Stimulated activated CD8-positive, alpha-beta memory T cell treated with anti-CD3 and anti-CD28 coated beads, Interleukin-2, amount 100 ng/mL, for 1 hour (primary cell): ENCODE measurements at places on chromosomes 6 and 20.

DNA sequence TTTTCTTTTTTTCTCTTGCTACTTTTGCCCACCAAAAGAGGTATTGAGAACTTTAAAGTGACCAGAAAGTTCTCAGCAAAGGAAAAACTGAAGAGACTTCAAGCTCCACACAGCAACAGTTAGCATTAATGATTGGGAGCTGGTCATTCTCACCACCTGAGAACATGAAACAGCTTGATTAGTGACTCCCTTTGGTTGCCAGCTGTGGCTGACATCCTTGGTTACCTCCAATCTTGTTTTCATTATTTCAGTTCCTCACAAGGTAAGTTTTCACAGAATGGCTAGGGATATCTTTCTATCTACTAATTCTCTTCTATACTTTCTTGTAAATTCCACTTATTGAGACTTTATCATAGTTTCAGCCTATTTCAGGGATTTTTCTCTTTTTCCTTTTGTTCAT lies 427.9 kb downstream of the QKI start:
- DNase-seq: no peak

DNA sequence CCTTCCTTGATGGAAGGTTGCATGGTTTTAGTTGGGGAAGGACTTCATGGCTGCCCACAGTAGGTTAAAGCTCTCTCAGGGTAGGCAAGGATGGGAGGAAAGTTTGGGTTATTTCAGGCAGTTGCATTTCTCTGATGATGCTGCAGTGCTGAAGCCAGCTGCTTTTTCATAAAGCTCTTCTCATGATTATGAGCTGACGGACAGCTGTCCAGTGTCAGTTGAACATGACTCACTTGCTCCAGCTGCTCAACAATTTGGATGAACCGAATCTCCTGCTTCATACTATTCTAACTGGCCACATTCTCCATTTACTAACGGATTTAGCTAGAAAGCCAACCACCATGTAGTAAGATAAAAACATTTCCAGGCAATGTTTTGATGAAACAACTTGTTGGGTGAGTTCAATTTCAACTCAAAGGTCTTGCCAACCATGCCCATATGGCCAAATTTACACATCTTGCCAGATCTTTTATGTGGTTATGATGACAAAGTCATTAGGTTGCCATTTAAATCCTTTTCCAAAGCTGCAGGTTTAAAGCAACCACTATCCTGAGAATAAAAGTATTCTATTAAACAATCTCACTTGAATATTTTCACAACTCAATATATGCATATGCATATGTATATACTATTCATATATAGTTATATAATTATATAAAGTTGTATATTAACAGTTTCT lies 125.9 kb downstream of the HS3ST5 start:
- DNase-seq: no peak

- DNase-seq: no peak
Observed at GRCh38 chr20:63309261-63310071, 16.5 kb downstream of the COL20A1 start.

DNA sequence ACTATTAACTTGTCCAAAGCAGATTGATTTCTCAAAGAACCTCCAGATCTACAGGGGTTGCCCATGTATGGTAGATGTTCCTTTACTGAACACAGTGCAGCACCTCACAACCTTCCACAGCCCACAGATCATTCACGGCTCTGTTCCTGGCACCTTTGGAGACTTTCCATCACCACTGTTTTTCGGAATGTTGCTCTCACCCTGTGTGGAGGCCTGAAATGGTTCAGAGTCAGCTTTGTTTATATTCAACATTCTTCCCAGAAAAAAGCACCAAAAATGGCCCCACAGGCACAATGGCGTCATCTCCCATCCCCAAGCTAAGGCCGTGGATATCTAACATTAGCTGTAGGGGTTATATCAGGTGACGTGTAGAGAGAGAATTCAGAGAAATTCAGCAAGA lies 74.7 kb downstream of the DHX35 start:
- DNase-seq: no peak

DNA sequence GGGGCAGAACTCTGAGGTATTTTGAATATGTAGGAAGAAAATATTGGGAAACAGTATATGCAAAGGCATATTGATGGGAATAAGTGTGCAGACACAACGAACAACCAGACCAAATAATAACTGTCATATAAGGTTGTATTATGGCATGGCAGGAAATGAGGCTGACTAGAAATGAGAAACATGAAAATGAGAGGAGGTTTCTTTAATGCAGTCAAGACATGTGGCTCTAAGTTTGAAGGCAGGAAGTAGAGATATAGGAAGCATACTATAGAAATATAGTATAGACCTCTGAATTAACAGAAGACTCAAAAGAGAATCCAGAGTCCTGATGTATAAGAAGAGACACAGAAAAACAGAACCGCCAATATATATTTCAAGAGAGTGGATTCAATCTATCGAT lies 459.7 kb upstream of the PTCHD4 start:
- DNase-seq: no peak

GRCh38 chr6:155274106-155274505 lies 10.3 kb downstream of the CLDN20 start:
- DNase-seq: no peak

DNA sequence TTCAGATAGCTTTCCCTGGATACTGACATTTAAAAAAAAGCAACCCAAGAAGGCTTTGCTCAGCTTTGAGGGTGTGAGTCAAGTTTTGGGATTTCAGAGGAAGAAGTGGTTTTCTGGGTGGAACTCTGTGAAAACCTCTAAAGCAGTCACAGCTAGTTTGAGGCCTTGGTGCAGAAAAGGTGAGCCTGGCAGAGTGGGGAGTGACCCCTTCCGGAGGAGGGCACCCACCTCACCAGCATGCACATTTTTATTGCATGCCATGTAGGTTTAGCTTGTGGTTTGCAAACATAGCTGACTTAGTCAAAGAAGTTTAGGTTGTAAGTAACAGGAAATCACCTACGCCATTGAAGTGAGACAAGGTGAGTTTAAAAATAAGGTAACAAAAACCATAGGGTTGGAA lies 146.8 kb upstream of the PMEPA1 start:
- no peak for DNase-seq

- no peak for DNase-seq
Observed at GRCh38 chr6:79246891-79247290, 12.4 kb upstream of the HMGN3 start.

GRCh38 chr20:15742087-15742486 lies 831.2 kb downstream of the KIF16B start:
- DNase-seq: no peak

GRCh38 chr6:43311666-43312065 lies 3.0 kb upstream of the CRIP3 start:
- DNase-seq: no peak

DNA sequence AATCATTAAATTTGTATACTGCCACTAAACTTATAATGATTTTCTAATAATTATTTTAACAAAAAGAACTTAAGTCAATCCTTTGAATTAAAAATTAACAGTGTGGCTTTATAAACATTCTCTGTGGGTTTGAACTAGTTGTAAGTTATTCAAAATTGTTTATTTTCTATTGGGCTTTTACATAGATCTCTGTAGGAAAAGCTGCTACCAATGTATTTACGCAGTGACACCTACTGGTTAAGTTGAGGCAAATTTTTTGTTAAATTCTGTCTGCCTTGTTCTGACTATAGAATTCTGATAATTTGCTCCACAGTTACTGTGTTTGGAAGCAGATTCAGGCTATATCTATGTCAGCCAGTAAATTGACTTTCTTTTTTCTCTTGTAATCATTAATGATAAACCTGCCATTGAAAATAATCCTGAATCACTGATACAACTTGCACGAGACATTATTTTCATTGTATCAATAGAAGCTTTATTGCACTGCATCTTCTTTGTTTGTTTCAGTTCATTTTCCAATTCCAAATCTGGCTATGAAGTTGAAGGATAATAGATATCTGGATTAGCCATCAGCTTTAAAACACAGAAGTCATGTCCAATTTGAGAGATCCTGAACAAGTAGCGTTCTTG lies 66.0 kb upstream of the UTRN start:
- no peak for DNase-seq

GRCh38 chr6:91895599-91896285 lies 1308.9 kb upstream of the MAP3K7 start:
- DNase-seq: no peak

- no peak for DNase-seq
Observed at GRCh38 chr6:83853178-83854000, at the start of gene RIPPLY2. Gene RIPPLY2 (plus strand): TSS chr6:83853360. CDS start chr6:83853417, 57 bp downstream.

DNA sequence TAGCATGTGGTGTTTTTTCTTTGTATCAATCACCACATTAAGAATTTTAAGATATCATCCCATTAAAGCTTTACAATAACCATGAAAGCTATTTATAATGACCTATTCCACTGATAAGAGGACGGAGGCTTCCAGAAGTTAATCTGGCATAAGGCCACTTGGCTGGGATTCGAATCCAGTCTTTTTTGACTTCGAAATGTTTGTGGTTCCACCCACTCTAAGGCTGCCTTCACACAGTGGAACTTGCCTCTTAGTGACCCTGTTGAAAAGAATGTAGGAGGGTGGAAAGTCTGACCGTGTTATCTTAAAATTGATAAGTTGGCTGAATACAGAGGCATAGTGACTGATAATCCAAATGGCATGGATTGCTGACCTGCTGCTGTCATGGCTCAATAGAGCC lies 959.7 kb downstream of the KIF16B start:
- no peak for DNase-seq

DNA sequence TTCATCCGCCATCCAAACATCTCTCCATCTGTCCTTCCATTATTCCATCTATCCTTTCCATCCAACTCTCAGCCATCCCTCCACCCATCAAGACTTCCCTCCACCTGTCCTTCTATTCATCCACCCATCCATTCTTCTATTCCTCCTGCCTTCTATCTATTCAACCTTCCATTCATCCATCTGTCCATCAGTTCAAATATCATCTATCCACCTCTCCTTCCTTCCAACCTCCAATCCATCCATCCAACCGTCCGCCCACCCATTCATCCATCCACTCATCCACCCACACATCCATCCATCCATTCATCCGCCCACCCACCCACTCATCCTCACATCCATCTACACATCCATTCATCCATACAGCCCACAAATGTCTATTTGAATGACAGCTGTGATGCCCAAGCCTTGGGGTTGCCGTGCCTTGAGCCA lies 132.1 kb downstream of the CEBPB start:
- no peak for DNase-seq

DNA sequence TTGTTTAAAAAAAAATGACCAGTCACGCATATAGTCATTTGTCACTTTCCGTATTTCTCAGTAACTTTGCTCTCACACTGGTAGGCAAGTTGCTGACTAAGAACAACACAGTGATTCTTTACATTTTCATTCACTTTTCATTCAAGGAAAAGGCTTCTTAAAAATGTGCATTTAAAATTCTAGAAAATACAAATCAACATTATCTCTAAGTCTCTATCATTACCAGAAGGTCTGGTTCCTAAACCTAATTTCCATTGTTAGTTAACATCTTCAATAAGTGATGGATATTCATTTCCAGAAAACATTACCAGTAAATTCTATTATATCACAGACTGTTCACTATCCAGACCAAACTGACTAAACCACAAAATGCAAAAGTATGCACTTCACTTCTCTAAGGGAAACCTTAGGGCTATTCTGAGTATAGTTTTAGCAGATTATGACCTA lies 115.3 kb downstream of the AHI1 start:
- DNase-seq: no peak

DNA sequence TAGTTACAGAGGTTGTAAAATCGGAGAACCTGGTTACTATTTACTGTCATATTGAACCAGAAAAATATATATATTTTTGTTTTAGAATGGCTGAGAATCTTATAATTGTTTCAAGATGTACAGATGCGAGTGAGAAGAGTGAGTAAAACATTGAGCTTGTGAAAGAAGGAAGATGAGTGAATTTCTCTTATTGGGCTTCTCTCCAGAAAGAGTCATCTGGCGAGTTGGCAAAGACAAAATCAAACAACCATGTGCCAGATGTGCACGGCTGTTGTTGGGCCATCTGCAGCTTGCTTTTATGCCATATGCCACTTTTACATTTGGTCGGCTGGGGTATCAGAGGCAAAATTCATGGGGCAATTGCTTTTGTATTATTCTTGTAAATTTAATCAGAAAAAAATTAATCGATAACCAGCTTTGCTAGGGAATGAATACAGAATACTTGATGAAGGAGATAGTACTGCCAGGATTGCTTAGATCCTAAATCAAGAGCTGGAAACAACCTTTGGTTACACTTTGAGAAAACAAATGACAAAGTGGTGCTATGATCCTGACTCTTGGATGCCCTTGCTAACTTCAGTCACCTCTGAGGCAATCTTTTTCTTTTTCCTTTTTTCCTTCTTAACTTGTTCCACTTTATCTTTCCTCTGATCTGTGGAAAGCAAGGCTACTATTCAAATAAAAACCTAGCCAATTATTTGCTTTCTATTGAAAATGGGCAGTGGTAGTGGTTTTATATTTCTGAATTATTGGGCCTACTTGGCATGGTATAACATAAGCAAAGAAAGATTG lies 97.1 kb upstream of the GRIK2 start:
- DNase-seq: no peak

GRCh38 chr6:160221918-160222317 lies 36.7 kb downstream of the SLC22A2 start:
- no peak for DNase-seq

GRCh38 chr6:40950986-40951698 lies 87.9 kb downstream of the UNC5CL start:
- no peak for DNase-seq

DNA sequence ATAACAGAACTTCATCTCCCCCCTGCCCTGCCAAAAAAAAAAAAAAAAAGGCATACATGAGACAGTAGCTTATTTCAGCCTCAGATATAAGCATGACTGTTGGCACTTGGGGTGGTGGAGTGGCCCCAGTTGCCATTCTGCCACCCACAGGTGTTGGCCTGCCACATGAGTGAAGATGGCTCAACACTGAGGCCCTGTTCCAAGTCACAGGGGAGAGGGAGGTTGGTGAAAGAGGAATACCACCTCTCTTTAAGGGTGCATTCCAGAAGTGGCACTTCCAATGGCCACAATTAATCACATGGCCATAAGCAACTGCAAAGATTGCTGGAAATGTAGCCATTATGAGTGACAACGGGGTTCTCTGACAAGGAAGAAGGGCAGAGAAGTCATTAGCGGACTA lies 61.9 kb upstream of the JARID2 start:
- no peak for DNase-seq

- no peak for DNase-seq
Observed at GRCh38 chr6:50449128-50449527, 264.2 kb upstream of the TFAP2D start.

DNA sequence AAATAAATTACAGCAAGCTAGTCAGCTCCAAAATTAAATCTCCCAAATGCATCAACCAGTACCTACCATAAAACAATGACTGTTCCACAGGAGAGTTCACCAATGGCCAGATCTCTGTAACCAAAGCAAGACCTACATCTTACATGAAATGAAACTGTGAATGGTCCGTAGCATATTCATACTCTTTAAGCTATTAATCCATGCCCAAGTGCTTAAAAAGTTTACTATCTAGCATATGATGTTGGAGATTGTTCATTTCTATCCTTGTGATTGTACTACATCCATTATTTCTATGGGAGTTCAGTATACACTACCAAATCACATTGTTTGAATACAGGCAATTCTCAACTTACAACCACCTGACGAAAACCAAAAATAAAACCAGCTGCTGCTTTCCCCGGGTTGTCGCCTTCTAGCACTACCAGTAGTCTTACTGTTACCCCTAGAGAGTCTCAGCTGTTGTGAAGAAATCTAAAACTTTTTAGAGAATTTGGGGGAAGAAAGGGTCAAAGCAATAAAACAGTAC lies 38.0 kb downstream of the HIVEP2 start:
- no peak for DNase-seq
